Activated CD4-positive, alpha-beta T cell treated with anti-CD3 and anti-CD28 coated beads for 24 hours (primary cell): ENCODE measurements at places on chromosomes 13 and 19.

- DNase-seq: no peak
These were observed 27.2 kb upstream of the FEM1A start for GRCh38 chr19:4764393-4764660.

GRCh38 chr13:90232291-90232690, 1115.2 kb upstream of the MIR17HG start:
- no peak for DNase-seq

GRCh38 chr19:18480006-18480691, 41.7 kb downstream of the ELL start:
- DNase-seq: no peak

DNA sequence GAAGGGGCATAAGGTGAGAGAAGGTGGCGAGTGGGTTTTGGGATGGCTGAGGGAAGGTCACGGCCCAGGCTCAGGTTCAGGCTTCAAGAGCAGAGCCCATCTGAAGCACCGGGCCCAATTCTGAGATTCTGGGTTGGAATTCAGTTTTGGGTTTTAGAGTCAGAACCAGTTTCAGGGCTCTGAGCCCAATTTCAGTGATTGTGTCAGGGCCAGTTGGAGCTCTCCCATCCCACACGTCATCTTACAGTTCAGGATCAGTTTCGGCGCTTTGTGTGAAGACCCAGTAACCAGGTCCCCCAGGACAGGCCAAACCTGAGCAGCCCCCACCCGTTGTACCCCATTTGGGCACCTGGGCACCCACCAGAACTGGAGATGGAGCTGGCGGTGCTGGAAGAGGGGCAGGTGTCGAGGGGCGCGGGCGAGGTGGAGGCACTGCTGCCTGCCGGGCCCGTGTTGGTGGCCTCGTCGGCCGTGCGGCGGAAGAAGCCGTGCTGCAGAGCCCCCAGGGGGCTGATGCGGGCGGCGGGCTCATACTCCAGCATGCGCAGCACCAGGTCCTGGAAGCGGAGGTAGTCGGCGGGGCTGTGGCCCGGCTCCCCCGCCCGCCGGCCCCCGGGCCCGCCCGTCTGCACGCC, 7.5 kb downstream of the DYRK1B start:
- DNase-seq: no peak

GRCh38 chr13:33258808-33259193, 26.8 kb downstream of the STARD13 start:
- DNase-seq: no peak

DNA sequence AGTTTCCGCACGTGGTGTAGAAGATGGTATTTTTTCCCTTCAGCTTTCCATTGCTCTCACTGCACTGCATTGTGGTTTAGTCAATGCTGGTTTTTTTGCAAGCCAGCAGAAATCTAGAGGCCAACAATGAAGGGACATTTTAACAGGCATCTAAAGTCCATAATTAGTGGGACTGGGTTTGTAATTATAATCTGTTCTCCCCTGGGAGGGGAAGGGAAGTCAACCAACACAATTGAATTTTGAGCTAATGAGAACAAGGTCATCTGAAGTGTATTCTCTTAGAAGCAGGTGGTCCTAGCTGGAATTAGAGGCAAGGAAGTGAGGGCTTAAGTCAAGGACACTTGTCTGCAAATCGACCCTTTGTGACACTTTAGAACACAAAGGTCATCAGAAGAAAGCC, 156.4 kb downstream of the MYO16 start:
- no peak for DNase-seq

DNA sequence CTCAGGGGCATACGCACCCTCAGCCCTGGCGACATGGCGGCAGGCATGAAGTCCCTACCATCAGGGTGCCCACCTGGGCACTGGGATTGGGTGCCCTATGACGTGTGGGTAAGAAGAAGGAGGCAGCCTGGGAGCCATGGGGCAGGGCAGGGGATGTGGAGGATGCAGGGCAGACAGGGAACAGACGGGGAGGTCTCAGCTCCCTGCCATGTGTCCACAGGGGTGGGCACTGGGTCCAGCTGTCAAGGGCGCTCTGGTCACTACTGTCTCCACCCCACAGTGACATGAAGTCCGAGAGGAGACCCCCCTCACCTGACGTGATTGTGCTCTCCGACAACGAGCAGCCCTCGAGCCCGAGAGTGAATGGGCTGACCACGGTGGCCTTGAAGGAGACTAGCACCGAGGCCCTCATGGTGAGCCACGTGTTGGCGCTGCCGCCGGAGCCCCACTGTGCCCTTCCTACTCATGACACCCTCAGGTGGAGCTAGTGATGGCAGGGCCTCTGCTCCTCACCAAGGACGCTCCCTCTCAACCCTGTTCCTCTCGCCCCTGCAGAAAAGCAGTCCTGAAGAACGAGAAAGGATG, 23.2 kb downstream of the TSSK6 start:
- no peak for DNase-seq

DNA sequence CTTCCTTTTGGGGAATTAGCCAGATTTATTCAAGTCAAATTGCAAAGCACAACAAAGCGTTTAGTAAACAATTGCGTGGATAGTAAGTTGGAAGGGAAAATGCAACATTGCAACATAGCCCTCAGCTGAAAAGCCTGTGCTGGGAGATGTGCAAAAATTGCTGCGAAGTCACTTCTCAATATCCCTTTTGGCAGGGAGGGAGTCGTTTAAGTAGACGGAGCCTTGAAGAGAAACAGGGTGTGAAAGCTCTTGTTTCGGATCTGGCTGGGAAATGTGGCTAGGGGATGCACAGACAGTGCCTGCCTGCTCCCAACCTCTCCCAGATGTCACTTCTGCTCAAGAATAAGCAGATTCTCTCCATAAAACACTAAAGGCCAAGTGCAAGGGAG, 56.8 kb downstream of the SLC7A1 start:
- no peak for DNase-seq

DNA sequence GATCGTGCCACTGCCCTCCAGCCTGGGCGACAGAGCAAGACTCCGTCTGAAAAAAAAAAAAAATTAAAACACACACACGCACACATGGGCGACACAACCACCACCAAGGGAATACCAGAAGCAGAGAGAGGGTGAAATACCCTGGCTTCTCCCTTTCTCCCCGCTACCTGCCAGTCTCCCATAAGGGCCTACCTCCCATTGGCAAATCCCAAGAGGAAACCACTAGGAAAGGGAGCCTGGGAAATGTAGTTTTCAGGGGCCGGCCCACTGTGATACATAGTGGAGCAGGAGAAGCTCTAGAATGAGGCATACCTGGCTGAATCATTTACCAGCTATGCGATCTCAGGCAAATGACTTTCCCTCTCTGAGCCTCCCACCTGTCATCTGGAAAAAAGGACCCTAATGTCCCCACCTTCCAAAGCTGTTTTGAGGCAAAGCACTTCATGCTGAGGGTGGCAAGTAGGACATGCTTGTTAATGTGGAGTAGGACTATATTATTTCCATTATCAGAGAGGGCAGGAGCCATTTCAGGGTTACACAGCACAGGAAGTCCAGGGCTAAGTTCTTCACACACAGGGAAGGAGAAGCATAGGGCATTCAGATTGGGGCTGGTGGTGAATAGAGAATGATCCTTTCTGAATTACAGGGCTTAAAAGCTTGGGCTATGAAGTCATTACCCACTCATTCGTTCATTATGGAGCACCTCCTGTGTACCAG, 14.3 kb upstream of the HNRNPUL1 start:
- no peak for DNase-seq

- no peak for DNase-seq
These were observed 1636.1 kb downstream of the SLITRK5 start for GRCh38 chr13:89307278-89307677.

DNA sequence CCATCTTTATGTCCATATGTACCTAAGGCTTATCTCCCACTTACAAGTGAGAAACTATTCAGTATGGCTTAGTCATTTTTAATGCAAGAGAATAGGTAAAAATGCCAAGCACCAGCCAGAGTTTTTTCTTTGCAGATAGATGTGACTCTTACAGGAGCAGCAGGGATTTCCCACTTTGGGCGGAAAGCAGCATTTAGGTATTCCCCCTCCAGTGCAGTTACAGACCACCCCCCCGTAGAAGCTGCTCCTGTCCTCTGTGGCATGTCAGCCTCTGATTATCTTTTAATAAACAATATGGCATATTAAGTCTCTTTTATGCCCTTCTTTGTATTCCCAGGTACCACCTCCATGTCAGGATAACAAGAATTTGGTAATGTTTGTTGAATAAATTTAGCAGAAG, 24.7 kb upstream of the USPL1 start:
- no peak for DNase-seq

- no peak for DNase-seq
These were observed 20.5 kb downstream of the ZNF114 start for GRCh38 chr19:48290401-48290770.

DNA sequence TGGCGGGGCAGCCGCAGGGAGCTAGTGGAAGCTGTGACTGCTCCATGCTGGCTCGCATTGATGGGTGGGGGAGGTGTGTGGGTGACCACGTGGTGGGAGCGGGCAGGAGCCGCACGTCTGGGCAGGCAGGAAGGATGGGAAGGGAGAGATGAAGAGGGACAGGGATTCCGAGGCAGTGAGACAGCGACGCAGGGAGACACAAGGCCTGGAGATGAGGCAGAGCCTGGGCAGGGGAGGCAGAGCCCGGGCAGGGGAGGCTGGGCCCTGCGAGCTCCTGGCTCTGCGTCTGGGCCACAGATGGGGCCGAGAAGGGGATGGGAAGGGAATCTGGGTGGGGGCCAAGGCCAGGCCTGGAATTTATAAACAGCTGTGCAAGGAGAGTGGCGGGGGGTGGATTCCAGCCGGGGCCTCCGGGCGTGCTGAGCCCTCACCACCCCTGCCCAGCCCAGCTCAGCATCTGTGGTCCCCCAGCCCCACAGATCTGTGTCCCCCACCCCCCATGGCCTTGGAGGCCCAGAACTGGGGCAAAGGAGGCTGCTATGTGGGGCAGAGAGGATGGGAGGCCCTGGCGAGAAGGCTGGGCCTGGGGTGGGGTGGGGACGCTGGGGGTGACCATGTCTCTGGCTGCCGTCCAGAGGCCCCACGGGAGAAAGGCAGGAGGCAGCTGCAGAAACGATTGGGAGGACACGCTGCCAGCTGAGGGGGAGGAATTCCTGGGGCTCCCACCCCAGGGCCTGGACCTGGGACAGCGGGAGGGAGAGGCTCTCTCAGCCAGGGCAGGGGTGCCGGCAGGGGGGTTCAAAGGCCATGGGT, 6.0 kb downstream of the EHD2 start:
- DNase-seq: no peak

DNA sequence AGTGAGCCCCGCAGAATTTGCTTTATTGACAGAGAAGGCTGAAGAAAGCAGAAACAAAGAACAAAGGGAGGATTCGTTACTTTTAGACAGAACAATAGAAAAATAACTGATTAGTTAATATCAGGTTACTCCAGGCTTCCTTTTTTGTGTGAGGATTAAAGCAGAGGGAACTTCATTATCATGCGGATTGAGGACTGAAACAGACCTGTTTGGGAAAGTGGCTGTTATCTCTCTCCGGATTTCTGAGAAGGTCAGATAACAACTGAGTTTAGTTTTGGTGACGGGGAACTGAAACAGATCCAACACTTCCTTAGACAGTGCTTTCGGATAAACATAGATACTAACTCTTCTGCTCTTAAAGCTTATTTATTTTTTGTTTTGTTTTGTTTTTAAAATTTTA, 246.4 kb upstream of the ZNF507 start:
- DNase-seq: no peak

DNA sequence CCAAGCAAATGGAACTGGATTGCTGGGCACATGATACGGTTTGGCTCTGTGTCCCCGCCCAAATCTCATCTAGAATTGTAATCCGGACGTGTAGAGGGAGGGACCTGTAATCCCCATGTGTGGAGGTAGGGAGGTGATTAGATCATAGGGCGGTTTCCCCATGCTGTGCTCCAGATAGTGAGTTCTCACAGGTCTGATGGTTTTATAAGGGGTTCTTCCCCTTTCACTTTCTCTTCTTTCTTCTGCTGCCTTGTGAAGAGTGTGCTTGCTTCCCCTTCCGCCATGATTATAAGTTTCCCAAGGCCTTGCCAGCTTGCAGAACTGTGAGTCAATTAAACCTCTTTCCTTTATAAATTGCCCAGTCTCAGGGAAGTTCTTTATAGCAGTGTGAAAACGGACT, 32.6 kb upstream of the MTIF3 start:
- no peak for DNase-seq

DNA sequence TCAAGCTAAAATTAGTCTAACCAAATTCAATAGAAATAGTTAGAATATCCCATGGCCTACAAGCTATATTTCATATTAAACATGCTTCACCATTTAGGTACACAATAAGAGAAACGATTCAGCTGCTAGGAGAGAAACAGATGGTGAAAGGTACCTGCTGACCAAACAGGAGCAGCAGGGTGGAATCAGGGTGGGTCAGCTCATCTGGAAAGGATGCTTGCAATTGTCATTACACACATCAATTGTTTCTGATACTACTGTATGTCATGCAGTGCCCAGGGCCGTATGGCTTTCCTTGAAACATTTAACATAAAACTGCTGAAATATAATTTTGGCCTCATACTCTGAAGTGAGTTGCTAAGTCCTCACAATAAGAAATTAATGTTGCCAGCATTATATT, 776.0 kb downstream of the DACH1 start:
- DNase-seq: no peak

DNA sequence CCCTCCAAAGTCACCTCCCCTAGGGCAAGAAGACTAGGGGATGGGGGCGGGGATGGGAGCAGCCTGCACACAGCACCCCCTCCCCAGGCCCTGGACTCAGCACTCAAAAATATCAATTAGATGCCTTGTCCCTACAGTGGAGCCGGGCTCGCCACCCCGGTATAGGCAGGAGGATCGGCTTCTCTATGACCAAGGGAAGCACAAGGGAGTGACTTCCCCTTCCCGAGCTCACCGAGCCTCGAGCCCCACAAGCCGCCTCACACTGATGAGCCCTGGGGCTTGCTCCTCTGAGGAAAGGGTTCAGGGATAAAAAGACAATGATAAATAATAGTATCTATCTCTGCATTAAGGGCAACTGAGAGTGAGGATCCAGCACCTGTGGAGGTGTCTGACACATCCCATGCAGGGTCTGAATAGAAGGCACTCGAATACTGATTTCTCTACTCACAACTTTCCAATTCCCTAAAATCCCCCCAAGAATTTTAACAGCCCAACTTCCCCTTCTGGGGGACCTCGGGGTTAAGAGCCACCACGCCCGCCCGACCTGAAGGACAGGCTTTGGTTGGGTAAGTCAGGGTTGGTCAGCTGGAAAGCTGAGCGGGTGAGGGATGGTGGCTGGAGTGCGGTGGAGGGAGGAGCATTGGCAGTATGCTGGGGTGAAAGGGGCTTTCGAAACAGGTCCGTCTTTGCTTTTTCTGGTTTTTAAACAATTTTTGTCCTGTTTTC, 51.3 kb downstream of the STK24 start:
- DNase-seq: no peak

DNA sequence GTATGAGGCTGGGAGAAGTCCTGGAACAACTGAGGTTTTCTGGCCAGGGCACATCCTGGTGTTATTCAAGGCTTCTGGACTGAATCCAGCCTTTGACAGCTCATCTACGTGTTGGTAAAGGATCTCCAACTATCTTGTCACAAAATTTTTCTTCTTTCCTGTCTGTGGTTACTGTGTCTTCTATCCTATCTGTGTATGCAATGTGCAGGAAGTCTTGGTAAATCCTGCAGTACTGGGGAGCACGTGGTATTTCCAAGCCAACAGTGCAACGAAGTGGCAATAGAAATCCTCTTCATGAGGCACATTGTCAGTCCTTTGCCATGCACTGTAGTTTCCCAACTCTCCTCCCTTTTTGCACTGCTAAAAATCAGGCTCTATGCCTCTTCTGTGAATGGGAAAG, 86.7 kb downstream of the ZNF100 start:
- no peak for DNase-seq

- no peak for DNase-seq
These were observed 47.0 kb downstream of the RUBCNL start for GRCh38 chr13:46340011-46340410.

- DNase-seq: no peak
These were observed 1.3 kb downstream of the NCLN start for GRCh38 chr19:3186891-3187661.
